ENCODE measurements at places on chromosomes 13 and 19. TPM values are rescaled to one million over a fixed set of nuclear protein-coding genes. Genes with fewer than 3 reads are reported as not detected.

GRCh38 chr13:33197541-33197971, 88.0 kb downstream of the STARD13 start:
- no peak for DNase-seq
- no peaks in the 10 kb centered on the region for H3K27me3 ChIP-seq
- H3K4me3 ChIP-seq: no peak overlapping the region
- peaks cover 77% of the 10 kb centered on the region for H3K4me1 ChIP-seq

- DNase-seq: peak; percentile 93
- H3K36me3 ChIP-seq: no peaks in the 10 kb centered on the region
- peaks cover 7% of the 10 kb centered on the region for H3K4me1 ChIP-seq
- H3K4me3 ChIP-seq: peak overlapping the region; percentile 90
- peaks cover 2% of the 10 kb centered on the region for H3K27me3 ChIP-seq
Observed at GRCh38 chr19:50368649-50369570, 3.5 kb upstream of the NAPSA start.

GRCh38 chr19:30118760-30119159, 176.7 kb downstream of the URI1 start:
- H3K36me3 ChIP-seq: no peaks in the 10 kb centered on the region
- H3K27ac ChIP-seq: no peak overlapping the region
- no peaks in the 10 kb centered on the region for H3K4me1 ChIP-seq

DNA sequence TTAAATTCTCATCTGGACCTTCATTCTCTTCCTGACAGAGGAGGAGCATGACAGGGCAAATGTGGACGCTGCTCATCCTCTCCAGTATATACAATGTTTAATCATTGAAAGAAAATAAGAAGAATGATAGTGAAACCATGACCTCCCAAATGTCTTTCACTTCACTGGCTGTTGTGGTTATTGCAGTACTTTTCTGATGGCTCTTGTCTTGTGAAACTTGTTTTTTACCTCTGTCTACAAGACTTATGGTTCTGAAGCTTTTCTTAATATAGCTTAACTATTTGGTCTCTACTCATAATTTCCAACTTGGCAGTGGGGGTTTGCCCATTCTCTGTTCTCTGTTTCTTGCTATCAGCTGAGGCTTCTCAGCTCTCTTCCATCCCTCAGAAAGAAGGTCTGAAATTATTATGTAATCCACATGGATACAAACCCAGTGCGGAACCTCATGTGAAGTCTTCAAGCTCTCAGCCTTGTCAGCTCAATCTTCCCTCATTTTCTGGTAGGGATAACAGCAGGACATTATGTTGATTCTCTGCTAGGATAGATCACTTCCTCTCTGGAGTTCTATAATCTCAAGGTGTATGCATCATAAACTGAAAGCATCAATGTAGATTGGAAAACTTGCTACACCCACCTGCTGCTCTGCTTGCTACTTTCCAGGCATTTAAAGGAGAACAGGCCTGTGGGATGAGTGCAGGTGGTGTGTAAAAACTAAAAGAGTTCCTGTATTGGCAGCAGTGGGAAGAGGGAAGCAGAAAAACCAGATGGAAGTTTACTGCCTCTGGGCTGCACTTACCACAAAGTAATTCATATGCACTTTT, 250.3 kb upstream of the HTR2A start:
- no peak for DNase-seq
- peaks cover 34% of the 10 kb centered on the region for H3K27me3 ChIP-seq
- no peaks in the 10 kb centered on the region for H3K36me3 ChIP-seq
- H3K27ac ChIP-seq: no peak overlapping the region
- H3K4me3 ChIP-seq: no peak overlapping the region

DNA sequence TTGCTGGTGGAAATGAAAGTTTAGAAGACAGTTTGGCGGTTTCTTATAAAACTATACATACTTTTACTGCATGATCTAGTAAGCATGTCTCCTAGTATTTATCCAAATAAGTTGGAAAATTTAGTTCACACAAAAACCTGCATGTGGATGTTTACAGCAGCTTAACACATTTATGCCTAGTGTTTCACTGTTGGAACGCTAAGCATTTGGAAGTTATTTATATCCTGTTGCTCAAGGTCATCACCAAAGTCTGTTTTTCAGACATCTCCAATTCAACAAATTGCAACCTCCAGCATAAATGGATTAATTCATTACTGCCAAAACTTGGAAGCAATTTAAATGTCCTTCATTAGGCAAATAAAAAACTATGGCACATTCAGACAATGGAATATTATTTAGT, 461.8 kb downstream of the SUCLA2 start:
- no peaks in the 10 kb centered on the region for H3K36me3 ChIP-seq
- no peaks in the 10 kb centered on the region for H3K27me3 ChIP-seq
- DNase-seq: no peak
- H3K4me3 ChIP-seq: no peak overlapping the region
- no peak overlapping the region for H3K27ac ChIP-seq

- H3K27me3 ChIP-seq: peaks cover 5% of the 10 kb centered on the region
- H3K36me3 ChIP-seq: peaks cover 15% of the 10 kb centered on the region
- DNase-seq: no peak
- H3K27ac ChIP-seq: no peak overlapping the region
- H3K4me1 ChIP-seq: peaks cover 16% of the 10 kb centered on the region
Observed at GRCh38 chr19:18171605-18172327, 1.8 kb upstream of the IFI30 start.

DNA sequence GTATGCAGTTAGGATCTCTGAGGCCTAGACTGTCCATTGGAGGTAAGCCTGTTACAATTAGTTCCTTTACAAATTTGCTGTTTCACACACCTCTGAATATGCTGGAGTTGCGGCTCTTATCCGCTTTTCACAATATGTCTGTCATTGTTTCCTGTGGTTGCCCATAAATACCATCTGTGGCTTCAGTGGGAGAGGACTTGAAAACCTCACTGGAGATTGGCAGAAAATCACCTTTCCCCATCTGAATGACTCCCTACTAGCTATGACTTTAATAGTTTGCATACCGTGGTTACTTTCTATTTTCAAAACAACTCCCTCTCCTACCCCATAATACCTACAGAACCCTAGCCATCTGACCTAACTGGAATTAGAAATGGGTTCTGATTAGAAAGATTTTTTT, 454.3 kb downstream of the PCDH17 start:
- no peak overlapping the region for H3K27ac ChIP-seq
- no peaks in the 10 kb centered on the region for H3K27me3 ChIP-seq
- H3K36me3 ChIP-seq: no peaks in the 10 kb centered on the region
- no peak for DNase-seq
- no peak overlapping the region for H3K4me3 ChIP-seq
- no peaks in the 10 kb centered on the region for H3K4me1 ChIP-seq

DNA sequence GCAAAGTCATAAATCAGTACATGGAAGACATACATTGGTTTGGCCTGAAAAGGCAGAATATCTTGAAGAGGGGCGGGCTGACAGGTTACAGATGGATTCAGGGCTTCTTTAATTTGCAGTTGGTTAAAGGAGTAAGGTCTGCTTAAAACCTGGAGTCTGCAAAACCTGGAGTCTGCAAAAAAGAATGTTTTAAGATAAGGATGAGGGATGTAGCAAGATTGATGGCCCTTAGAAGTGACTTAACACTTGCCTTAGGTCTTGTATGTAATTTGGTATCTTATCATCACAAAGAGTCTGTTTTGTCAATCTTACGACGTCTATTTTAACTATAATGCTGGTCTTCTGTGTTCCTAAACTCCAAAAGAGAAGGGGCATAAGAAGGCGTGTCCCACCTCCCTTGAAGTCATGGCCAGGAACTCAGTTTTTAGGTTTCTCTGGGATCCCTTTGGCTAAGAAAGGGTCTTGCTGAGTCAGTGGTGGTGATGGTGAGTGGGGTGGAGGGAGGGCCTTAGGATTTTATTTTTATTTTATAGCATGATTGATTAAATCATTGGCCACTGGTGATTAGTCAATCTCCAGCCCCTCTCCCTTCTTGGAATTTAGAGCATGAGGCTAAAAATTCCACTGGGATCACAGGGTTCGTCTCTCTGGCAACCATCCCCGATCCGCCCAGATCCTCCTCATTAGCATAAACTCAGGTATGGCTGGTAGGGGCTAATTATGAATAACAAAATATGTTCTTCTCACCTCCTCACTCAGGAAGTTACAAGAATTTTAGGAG, 10.1 kb upstream of the HAS1 start:
- H3K4me1 ChIP-seq: no peaks in the 10 kb centered on the region
- no peak overlapping the region for H3K4me3 ChIP-seq
- DNase-seq: no peak
- no peak overlapping the region for H3K27ac ChIP-seq
- no peaks in the 10 kb centered on the region for H3K36me3 ChIP-seq

GRCh38 chr19:8174706-8175105, 25.3 kb upstream of the FBN3 start:
- H3K4me1 ChIP-seq: no peaks in the 10 kb centered on the region
- H3K27me3 ChIP-seq: peaks cover 3% of the 10 kb centered on the region
- DNase-seq: no peak
- H3K27ac ChIP-seq: no peak overlapping the region

GRCh38 chr13:98779695-98780094, 27.2 kb upstream of the SLC15A1 start:
- no peak overlapping the region for H3K4me3 ChIP-seq
- DNase-seq: no peak
- H3K36me3 ChIP-seq: no peaks in the 10 kb centered on the region
- H3K27me3 ChIP-seq: peaks cover 12% of the 10 kb centered on the region
- no peak overlapping the region for H3K27ac ChIP-seq

- no peak overlapping the region for H3K4me3 ChIP-seq
- H3K27ac ChIP-seq: no peak overlapping the region
- no peaks in the 10 kb centered on the region for H3K27me3 ChIP-seq
- DNase-seq: no peak
Observed at GRCh38 chr13:29556742-29557141, 38.7 kb downstream of the SLC7A1 start.

DNA sequence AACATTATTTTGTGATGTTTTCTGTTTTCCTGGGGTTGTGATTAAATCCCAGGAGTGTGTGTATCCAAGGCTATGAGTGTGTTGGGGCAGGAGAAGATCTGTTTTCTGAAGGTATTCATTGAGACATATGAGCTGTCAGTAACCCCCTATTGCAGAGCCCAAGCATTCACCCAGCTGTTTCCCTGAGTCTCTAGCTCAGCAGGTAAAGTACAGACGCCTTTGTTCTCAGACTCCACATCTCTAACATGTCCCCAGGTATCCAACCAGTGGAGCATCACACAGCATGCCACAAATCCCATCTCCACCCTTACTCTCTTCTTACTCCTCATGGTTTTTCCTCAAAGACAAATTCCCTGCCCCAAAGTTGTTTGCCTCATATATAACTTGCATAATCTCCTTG, 213.6 kb downstream of the PCDH20 start:
- DNase-seq: no peak
- H3K4me1 ChIP-seq: no peaks in the 10 kb centered on the region
- peaks cover 7% of the 10 kb centered on the region for H3K27me3 ChIP-seq
- no peak overlapping the region for H3K4me3 ChIP-seq
- no peak overlapping the region for H3K27ac ChIP-seq
- H3K36me3 ChIP-seq: no peaks in the 10 kb centered on the region

DNA sequence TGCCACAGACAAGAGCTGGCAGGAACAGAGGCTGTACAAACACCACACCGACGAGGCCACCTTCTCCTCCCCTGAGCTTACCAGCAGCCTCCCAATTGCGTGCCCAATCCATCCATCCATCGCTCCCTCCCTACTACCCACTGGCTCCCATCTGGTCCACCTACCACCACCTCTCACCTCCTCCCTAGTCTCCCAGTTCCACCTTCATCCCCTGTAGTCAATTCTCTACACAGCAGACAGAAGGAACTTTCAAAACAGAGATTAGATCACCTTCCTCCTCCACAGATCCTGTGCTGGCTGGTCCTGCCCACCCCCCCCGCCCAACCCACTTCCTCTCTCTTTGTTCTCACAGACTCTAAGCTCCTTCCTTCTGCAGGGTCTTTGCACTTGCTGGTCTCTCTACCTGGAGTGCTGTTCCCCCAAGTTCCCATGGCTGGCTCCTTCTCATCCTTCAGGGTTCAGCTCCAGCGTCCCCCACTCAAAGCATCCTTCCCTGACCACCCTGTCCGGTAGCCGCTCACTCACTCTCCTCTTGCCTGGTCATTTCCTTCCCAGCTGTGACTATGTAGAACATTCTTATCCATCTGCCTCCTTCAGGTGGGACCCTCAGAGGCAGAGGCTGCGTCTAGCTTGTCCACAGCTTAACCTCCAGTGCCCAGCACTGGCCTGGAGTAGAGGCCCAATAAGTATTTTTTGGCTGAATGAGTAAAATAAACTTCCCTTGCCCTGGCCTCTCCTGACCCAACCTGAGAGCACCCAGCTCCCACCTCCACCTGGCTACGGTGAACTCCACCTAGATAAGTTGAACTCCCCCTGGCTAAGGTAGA, 23.0 kb downstream of the PIN1 start:
- no peak overlapping the region for H3K4me3 ChIP-seq
- H3K27ac ChIP-seq: no peak overlapping the region
- no peak for DNase-seq
- H3K36me3 ChIP-seq: peaks cover 37% of the 10 kb centered on the region
- H3K4me1 ChIP-seq: peaks cover 4% of the 10 kb centered on the region

DNA sequence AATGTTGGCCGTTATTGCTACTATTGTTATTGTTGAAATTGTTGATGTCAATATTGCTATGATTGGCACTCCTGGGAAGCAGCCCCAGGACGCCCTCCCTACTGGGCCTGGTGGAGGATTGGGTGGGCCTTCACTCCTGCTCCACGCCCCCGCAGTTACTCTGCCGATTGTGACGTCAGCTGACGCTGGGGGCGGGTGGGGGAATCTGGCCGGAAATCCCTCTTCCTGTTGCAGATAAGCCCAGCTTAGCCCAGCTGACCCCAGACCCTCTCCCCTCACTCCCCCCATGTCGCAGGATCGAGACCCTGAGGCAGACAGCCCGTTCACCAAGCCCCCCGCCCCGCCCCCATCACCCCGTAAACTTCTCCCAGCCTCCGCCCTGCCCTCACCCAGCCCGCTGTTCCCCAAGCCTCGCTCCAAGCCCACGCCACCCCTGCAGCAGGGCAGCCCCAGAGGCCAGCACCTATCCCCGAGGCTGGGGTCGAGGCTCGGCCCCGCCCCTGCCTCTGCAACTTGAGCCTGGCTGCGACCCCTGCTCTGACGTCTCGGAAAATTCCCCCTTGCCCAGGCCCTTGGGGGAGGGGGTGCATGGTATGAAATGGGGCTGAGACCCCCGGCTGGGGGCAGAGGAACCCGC, at the start of gene ETV2:
TSS of gene ETV2 (plus strand) at position 231 of the 637 bp plus-strand sequence. CDS start 716 bp downstream, outside the sequence.
- peaks cover 11% of the 10 kb centered on the region for H3K36me3 ChIP-seq
- no peaks in the 10 kb centered on the region for H3K27me3 ChIP-seq
- H3K4me1 ChIP-seq: peaks cover 15% of the 10 kb centered on the region
- DNase-seq: no peak
- H3K27ac ChIP-seq: no peak within 1 kb of the TSS
- peak within 1 kb of the TSS; percentile 47 for H3K4me3 ChIP-seq

Gene UPK1A
- not detected for total RNA-seq

Gene NUFIP1
- 6.9 TPM for total RNA-seq

Gene PLPPR3
- 18.2 TPM for total RNA-seq

Gene ZNF419
- 11.8 TPM for total RNA-seq

Gene CADM4
- total RNA-seq: 9.0 TPM

Gene ZSCAN1
- 0.57 TPM for total RNA-seq

Gene PHLDB3
- total RNA-seq: 8.5 TPM

Gene SH2D3A
- total RNA-seq: not detected

Measured in osteocyte (in vitro differentiated cells).